Vagina (tissue), 2 donors: ENCODE measurements at places on chromosomes 13 and 19. TPM values are rescaled to one million over a fixed set of nuclear protein-coding genes. Genes with fewer than 3 reads are reported as not detected.
A peak's percentile ranks its signal among the peaks of the same experiment; 100 is the strongest.

Gene ZNF555
- total RNA-seq = 3.7 TPM

GRCh38 chr13:21929400-21929799 lies 258.5 kb downstream of the FGF9 start:
- no peaks in the 10 kb centered on the region for H3K27me3 ChIP-seq
- H3K4me1 ChIP-seq = no peaks in the 10 kb centered on the region
- no peaks in the 10 kb centered on the region for H3K36me3 ChIP-seq
- no peak for DNase-seq
- no peak overlapping the region for H3K27ac ChIP-seq

- no peak for DNase-seq
- peak within 1 kb of the TSS; percentile 95 for H3K27ac ChIP-seq
- no peaks in the 10 kb centered on the region for H3K27me3 ChIP-seq
- no peaks in the 10 kb centered on the region for H3K36me3 ChIP-seq
- H3K4me1 ChIP-seq = peaks cover 41% of the 10 kb centered on the region
- H3K4me3 ChIP-seq = peak within 1 kb of the TSS; percentile 61
Observed at GRCh38 chr19:41218615-41219507, at the start of gene AXL. TSS of gene AXL (plus strand) at chr19:41219223. CDS start at chr19:41219393, 170 bp downstream.

Gene BCAM
- 57.2 TPM for total RNA-seq

DNA sequence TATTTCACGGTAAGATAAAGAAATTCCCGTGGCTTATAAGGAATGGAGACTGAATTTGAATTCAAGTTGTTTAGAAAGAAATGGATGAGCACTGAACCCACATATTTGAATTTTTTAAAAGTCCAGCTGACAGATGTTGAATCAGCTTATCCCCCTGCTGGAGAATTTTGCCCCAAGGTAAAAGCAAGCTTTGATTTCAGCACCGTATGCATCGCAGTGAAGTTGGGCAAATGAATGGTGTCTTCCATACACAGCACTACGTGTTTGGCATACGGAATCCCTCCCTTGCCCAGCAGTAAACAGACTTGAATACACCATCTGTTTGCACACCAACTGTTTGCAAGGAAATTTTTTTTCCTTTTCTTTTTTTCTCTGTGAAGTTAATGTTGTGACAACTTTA lies 77.5 kb upstream of the PEG3 start:
- no peaks in the 10 kb centered on the region for H3K27me3 ChIP-seq
- no peaks in the 10 kb centered on the region for H3K4me1 ChIP-seq
- no peak for DNase-seq
